ENCODE measurements at places on chromosomes 1 and 21. TPM values are rescaled to one million over a fixed set of nuclear protein-coding genes. Genes with fewer than 3 reads are reported as not detected.

The SLFNL1 gene
- 0.59 TPM for total RNA-seq

GRCh38 chr1:183956559-183957188 lies 80.9 kb downstream of the COLGALT2 start:
- no peak for DNase-seq

DNA sequence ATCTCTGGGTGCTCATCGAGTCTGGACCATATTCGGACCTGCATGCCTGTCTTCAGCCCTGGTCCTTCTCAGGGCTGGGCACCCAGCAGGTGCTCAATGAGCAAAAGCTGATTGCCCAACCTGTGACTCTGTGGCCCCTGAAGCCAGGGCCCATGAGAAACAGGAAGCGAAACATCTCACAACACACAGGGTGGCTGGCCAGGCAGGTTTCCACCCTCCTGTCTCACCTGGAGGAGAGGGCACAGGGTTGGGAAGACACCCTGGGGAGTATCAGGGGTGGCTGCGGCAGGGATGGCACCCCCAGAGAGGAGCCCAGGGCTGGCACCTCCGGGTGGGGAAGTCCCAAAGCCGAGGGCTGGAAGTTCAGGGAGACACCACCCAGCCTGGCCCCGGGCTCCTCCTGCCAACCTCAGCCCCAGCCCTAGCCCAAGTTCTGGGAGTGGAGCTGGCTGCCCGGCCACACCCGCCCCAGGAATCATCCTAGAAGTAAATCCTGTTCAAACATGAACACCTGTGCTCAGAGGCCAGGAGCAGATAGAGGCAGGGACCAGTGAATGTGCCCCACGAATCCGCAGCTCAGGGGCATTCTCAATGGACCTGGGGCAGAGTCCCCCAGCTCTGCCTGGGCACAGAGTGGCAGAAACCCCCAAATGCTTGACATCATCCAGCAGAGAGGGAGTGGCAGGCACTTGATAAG lies 54.6 kb downstream of the RAP1GAP start:
- no peak for DNase-seq

GRCh38 chr1:167052389-167052788 lies 37.8 kb downstream of the GPA33 start:
- no peak for DNase-seq

DNA sequence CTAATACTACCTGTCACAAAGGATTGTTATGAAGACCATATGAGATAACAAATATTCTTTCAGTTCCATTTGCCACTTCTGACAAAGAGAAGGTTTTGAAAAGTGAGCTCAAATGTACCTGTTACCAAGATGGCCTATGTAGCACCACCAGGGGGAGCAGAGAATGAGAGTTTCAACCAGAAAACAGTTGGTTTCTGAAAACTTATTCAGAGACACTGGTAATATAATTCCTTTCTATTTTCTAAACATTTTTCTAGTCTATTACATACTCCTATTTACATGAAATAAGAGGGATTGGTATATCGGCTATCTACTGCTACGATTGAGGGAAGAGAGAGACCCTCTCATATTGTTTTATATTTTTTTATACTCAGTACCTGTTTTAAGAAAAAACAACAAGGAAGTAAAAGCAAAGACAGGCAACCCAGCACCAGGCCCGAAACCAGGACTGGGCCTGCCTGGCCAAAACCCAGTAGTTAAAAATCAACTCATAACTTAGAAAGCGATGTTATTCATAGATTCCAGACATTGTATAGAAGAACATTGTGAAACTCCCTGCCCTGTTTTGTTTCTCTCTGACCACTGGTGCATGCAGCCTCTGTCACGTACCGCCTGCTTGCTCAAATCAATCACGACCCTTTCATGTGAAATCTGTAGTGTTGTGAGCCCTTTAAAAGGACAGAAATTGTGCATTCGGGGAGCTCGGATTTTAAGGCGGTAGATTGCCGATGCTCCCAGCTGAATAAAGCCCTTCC lies 48.3 kb downstream of the IL23R start:
- DNase-seq = no peak

GRCh38 chr1:227567256-227567655 lies 3.9 kb downstream of the ZNF678 start:
- no peak for DNase-seq

DNA sequence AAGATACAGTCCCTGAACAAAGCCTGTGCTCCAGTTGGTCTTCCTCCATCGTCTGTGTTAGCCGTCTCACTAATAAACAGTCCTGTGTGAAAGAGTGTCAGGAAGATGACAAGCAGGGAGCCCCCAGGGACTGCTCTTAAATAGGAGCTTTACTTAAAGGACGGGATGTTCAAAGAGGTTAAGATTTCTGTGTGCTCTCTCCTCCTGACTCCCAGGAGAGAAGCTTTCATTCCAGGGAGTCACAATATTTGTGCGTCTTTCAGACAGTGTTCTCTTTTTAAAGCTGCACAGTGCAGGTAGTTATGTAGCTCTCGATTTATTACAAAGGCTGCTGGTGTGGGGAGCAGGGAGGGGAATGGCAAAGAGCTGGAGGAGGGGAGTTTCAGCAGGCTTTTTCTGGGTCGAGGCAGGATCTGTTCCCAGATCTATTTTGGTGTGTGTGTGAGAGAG lies 43.5 kb downstream of the STYXL2 start:
- no peak for DNase-seq

GRCh38 chr1:225146478-225146877 lies 217.0 kb downstream of the DNAH14 start:
- no peak for DNase-seq

DNA sequence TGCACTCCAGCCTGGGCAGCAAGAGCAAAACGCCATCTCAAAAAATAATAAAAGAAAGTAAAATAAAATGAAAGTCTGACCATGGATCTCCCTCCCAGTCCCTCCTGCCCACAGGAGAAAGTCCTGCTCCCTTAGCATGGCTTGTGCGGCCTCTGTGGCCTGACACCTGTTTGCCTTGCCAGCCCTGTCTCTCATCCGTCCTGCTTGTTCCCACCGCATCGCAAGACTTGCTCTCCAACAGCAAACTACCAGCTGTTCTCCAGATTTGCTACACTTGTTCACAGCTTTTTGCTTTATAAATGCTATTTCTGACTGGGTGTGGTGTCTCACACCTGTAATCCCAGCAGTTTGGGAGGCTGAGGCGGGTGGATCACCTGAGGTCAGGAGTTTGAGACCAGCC lies 2.7 kb downstream of the ETV3L start:
- no peak for DNase-seq

DNA sequence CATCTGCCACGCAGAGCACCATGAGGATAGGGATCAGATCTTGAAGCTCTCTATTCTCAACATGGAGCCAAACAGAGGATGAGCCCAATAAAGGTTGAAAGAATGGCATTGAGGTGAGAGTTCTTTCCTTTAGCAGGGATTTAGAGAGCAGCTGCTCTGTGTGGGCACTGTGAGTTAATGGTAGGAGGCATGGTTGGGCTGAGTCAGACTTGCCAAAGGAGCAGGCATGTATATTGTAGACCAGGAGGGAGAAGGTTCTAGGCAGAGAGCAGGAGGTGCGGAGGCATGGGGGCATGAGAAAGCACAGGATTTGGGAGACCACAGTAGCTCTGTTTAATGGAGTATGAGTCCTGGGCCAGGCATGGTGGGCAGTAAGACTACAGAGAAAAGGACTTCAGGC lies 32.0 kb downstream of the TMEM53 start:
- no peak for DNase-seq
